ENCODE measurements at places on chromosomes 7 and 10.

DNA sequence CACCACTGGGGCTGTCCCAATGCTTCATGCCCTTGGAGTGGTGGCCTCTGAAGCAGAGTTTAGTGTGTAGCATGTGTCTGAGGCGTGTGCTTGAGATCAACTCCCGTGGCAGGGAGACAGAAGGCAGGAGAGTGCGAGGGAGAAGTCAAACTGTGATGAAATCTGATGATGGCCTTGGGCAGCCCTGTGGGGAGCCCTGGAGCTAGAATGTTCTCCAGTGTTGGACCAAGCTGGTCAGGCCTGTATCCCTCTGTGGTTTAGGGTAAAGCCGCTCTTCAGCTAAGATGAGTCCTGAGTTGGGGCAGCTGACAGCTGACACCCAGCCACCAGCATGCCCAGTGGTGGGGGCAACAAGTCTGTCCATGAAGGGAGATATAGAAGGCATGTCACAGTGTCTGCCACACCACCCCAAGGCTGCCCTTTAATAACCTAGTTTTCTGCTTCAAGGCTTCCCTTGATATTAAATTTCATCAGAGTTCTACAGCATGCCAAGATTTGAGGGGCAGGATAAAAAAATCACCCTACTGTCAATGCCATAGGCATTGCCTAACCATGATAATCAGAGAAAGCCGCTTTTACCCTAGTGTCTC, 170.5 kb upstream of the SVIL start:
- no peak for DNase-seq

DNA sequence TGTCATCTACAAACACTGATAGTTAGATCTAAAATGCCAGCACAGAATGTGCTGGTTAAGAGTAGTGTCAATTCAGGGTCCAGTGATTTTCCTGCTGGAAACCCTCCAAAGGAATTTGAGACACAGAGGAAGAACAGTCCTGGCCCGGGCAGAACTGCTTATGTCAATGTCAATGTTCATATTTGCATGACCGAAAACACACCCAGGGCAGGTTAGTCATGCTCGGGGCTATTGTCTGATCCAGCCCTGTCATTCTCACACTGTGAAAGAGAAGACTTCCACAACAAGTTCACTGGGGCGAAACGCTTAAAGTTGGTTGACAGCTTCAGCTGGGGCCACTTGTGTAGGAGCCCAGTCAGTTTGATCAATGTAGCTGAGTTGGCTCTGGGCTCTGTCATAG, 139.3 kb downstream of the C1GALT1 start:
- no peak for DNase-seq

DNA sequence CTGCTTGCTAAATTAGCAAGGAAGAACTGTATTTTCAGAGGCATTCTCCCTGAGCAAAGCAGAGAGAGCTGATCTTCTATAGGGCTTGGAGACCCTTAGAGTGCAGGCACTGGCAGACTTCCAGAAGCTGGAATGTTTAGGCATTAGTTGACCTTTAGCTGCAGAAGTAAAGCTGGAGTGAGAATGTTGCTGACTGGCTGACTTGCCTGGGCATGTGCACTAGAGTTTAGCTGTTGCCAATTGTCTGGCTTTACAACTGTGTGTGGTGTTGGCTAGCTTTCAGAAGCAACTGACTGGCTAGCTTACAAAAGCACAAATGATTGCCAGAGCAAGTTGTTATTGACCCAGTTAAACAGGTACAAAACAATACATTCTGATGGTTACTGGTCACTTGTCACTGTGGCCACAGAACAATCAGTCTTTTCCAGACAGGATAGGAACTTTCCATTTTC, 25.1 kb downstream of the FAM13C start:
- DNase-seq = no peak

DNA sequence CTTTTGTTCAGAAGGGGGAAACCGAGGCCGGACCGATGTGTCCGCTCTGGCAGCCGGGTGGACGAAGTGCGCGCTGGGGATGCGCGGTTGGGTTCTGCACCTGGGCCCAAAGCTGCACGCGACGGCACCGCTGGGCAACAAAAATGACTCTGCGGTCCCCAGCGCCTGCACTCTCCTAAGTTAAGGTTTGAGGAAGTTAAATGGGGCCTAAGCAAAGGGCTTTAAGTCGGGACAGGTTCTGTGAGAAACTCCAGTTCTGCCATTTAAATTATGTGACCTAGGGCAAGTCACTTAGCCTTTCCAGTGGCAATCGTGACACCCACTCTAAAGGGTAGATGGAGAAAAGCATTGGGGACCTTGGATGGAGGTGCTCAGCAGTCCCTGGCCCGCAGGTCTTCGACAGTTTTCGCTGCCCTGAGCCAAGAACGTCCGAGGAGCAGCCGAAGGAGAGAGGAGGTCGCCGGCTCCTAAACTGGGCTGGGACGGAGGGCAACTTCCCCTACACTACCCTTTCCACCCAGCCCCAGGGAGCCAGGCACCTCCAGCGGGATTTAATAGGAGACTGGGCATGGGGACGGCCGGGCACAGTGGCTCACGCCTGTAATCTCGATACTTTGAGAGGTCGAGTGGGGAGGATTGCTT, 534 bp upstream of the ACBD5 start:
- DNase-seq = peak; percentile 36

DNA sequence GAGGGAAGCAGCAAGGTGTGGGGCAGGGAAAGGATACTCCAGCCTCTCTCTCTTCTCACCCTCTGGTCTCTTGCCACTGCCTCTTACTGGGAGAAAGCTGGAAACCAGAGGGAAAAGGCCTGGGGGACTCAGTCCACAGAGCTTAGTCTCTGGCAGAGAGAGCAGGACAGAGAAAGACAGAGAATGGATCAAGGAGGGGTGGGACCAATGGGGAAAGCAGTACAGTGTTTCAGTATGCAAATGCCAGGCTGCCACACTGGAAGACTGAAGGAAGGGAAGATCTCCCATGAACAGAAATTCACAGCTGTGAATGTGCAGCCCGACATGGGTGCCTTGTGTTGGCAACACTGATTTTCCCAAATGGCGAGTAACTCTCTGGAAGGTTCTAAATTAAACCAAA, 40.4 kb downstream of the CREB5 start:
- DNase-seq = no peak

GRCh38 chr7:29331163-29331562, 136.6 kb downstream of the CHN2 start:
- no peak for DNase-seq

- DNase-seq = no peak
Measured at GRCh38 chr10:100866575-100867098, 46.1 kb upstream of the SLF2 start.

DNA sequence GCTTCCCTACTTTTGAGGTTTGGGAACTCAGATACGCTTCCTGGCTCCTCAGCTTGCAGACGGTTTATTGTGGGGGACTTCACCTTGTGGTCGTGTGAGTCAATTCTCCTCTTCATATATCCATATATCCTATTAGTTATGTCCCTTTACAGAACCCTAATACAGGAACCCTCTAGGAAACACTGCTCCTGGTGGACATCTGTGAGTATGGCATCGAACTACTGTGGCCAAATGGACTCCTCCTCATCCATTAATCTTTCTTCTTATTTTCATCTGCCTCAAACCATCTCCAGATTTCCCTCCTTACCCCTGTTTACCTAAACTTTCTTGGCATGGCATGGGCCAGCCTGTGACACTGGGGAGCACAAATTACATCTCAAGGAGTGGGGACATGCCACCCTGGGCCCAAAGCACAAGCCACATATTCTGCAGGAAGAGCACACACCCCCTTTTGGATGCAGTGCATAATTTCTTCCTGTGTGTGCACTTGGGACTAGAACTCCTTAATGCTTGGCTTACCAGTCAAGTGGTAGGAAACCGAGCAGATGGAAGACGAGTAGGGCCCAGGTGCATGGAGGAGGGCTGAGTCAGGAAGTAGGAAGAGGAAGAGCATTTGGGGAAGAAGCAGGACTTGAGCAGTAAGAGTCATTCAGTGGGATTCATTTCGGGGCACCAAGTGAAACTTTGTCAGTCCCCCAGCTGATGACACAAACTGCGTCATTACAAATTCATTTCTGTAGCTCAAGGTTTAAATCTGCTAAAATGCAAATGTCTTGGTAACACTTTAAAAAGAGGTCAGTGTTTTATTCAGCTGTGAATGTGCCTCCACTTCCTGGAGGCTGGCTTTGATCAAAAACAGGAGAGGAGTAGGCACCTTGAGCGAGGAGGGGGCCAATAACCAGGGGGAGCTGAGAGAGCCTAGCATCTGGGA, 80.8 kb upstream of the PLXNA4 start:
- peak; percentile 42 for DNase-seq

GRCh38 chr10:128025951-128026350, 100.3 kb downstream of the MKI67 start:
- DNase-seq = no peak

DNA sequence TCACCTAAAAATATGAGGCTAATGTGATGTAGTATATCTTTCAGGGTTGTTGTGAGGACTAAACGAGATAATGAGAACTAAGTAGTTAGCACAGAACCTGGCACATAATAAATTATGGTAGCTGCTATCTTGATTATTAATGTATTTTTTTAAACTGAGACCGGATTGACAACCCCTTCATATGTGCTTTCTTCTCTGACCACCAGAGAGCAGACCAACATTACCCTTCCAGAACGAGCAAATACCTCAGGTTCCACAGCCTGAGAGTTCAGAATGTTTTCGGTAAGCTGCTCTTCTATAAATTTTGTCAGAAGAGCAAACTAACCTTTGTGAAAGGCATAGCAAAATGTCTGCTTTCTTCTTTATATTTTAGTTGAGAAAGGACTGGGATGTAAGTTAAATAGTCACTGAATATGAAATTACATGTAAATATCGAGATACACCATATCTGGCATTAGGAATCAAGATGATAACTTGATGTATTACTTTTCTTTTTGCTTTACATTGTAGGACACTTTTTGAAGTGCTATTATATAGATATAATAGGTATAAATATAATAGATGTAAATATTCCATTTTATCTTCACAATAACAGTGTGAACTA, 13.6 kb upstream of the BPGM start:
- DNase-seq = peak; percentile 3

GRCh38 chr10:69516316-69516715, 56.9 kb downstream of the NEUROG3 start:
- DNase-seq = peak; percentile 18

DNA sequence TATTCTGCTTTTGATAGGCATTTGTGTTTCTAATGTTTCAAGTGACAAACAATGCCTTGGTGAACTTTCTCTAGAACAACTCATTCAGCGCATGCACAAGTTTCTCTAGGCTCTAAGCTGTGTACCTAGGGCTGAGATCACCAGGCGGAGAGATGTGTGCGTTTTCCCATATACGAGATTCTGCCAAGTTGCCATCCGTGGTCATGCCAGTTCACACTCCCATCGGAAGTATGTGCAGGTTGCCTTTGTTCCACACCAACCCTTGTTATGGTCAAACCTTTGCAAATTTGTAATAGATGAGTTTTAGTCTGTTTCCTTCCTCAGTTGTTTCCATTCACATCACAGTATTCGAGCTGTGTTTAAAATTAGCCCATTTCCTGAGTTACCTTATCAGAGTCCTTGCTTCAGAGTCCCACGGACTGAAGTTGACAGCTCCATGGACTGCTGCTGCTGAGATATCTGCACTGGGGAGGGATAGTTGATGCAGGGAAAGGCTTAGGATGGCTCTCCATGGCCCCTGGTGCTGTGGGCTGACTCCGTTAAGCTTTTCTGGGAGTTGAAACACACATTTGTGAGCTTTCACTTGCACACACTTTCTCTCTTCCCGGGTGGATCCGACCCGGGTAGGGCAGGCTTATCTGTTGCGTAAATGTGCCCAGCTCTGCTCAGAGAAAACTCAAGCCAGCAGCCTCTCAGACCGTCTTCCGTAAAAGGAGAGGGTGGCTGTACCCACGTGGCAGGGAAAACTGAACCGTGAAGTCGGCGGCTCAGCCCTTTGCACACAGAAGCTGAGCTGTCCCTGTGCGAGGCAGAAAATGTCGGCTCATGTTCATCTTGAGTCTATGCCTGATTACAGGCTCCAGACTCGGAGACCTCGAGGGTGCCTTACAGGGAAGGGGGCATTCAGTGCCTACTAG, 49.4 kb downstream of the HK1 start:
- no peak for DNase-seq

DNA sequence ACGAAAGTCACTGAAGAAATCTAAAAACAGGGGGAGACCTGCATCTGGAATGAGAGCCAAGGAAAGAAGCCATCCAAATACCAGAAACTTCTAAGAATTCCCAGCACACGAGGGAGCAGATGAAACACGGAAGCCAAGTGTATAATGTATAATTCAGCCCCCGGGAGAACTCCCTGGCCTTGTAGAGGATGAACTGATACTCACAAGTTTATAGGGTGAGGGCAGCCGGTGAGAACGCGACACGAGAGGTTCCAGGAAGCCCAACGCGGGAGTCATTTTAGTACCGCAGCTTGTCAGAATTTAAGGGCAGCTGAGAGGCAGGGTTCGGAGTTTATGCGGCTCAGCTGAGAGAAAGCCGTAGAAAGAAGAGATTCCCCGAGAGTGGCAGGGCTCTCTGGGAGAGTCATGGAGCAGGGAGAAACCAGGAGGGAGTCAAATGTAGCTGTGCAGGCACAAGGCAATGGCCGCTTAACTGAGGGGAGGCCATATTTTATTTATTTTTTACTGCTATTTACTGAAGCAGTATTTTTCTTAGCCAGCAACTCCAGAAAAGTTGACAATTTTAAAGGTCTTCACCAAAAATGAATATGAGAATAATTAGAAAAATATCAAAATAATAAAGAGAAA, 164.0 kb downstream of the NPSR1 start:
- no peak for DNase-seq

DNA sequence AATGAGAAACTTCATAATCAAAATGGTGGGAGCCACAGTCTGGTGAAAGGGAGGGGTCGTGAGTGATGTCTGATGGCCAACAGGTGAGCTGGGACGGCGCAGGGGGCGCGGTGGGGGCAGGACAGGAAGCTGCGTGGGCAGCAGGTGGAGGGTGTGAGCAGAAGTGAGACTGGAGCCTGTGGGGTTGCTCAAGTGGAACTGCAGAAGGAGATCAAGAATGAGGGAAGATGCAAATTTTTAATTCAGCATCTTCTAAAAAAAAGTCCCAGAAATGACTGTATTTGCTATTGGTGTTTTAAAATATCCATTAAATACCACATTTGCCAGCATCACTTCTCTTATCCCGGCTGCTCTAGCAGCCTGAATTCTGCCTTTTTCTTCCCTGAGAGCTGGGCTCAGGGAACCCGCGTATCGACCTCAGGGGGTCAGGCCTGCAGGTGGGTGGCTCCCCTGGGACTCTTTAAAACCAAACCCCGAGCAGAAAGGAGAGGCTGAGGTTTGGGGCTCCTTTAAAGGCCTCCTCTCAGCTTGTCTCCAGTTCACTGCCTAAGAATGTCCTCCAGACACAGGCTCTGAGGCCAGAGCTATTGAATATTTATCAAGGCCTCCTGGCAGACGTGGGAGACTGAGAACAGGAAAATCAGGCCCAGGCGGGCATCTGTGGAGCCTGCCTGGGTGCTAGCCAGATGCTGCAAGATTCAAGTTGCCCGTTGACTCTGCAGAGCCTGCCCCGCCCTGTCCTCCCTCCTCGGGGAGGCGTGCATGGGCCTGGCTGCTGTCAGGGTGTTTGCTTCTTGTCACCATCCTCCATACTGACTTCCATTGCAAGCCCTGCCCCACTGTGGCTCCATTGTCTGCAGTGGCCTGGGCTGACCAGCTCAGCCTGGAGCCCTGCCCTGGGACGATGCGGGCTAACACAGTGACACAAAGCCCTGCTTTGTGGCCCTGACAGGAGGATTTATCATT, 53.9 kb downstream of the SYPL1 start:
- no peak for DNase-seq

All from GDM1 (cell line).